ENCODE measurements at places on chromosomes 1 and 21.

GRCh38 chr1:54401799-54402198, 4.4 kb downstream of the SSBP3 start:
- DNase-seq, result no peak

GRCh38 chr1:156860113-156860627, 495 bp upstream of the NTRK1 start:
- DNase-seq, result peak; percentile 36

DNA sequence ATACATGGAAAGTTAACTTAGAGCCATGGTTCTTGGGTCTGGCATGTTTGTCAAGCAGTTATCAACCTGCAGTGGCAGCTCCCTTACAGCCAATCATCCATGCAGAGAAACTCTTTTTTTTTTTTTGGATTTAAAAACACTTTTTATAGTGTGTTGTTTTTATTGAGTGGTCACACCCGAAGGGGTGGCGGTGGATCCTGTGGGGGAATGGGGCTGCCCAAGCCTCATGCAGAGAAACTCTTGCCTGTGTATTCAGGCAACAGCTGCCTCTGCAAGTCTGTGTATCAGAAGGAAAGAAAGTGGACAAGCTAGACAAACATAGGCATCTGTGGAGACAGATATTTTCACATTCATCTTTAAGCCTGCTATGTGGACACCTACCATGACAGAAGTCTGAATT, 104.8 kb downstream of the GLUL start:
- DNase-seq, result no peak

DNA sequence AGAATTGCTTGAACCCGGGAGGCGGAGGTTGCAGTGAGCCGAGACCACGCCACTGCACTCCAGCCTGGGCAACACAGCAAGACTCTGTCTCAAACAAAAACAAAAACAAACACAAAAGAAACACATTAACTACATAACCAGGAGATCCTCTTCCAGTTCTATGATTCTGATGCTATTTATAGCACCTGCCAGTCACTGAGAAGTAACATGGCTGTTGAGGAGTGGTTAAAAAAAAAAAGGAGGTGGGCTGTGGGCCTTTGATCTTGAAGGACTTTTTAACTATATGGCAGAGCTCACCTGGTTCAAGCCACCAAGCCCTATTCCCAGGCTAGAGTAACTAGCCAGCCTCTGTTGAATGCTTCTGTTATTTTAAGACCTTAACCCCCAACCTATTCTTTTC, 148.8 kb downstream of the ZBTB18 start:
- no peak for DNase-seq

DNA sequence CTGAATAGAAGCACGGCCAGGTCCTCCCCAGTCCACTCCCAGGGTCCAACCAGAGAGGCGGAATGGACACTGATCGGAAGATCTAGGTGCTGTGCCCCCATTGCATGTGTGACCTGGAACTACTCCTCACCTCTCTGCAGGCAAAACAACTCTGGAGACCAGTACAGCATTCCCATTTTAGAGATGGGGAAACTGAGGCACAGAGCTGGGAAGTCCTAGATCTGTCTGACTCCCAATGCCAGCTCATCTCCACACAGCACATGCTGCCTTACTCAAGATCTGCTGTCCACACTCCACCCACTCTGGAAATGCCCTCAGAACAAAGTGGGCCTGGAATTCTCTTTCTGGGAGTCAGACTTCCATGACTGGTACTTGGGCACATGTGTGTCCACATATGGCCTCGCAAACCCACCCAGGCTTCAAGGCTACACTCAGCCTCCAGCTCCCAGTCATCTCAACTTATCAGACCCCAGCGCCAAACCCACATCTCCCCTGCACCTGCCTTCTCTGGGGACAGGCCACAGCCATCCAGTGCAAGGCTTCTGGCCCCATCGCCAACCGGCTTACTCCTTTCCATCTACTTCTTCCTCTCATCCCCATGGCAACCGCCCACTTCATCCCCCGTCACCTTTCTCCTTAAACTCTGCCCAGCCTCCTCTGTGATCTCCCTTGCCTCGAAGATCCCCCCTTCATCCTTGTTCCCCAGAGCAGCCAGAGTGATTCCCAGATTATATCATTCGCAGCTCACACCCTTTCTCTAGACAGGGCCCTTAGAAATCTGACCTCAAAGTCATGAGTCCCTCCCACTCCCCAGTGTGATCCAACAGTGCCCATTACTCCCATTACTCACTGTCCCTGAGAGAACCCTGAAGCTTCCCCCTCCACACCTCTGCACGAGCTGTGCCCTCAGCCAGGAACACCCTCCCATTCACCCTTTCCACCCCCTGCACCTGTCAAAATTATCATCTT, 2.7 kb downstream of the COL8A2 start:
- DNase-seq, result no peak

DNA sequence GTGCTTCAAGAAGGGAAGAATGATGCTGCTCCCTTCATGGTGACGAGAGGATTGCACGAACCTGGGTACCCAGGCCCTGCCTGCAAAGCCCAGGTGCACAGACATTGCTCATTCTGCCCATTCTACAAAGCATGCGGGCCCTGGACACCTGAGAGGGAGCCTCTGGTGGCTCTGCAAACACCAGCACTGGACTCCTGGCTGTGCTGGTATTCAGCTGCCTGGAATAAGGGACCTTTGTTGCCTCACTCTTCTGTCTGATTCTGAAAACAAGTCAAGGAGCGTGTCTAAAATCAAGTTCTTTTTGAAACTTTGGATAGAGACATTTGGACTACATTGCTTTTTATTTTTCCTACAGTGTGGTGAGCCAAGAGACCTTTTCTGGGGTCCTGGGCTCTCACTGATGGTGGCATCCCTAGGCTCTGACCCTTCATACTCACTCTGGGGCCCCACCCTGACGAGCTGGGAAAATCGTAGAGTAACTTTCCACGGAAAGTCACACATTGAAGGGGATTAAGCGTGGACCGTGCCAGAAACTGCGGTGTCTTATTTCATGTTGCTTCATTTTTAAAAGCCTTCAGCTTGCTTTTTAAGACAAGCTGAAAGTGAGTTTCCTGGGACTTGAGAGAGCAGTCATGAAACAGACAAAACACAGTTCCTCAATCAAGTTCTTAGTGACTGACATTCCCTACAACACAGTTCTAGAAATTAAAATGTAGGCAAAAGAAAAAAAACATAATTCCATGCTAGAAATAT, 24.0 kb downstream of the ABCA4 start:
- no peak for DNase-seq

- DNase-seq, result no peak
Observed at GRCh38 chr1:158046715-158047510, 53.5 kb downstream of the KIRREL1 start.

DNA sequence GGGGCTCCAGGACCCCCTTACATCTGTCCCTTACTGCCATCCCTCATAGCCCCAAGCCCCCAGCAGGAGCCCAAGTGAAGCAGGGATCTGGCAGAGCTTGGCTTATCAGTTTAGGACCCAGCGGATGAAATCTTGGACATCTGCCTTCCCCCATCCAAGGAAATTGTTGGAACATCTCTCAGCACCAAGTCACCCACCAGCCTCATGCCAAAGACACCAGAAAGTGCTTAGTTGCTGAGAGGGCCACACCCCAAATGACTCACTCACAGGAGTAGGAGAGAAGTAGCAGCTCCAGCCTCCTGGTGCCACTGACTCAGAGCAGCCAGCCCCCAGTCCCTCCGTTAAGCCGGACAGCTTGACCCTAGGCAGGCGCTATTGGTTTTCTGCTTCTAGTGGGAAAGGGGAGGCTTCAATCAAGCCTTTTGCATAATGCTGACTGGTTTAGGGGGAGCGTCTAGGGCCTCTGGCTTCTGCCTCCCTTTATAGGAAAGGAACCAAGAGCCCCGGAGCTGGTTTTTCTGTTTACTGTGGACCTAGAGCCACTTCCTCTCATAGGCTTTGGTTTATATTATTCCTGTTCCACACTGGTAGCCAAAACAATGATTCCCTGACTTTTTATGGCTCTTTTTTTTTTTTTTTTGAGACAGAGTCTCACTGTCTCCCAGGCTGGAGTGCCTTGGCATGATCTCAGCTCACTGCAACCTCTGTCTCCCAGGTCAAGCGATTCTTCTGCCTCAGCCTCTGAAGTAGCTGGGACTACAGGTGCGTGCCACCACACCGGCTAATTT, 114.2 kb upstream of the IPO9 start:
- DNase-seq, result no peak

DNA sequence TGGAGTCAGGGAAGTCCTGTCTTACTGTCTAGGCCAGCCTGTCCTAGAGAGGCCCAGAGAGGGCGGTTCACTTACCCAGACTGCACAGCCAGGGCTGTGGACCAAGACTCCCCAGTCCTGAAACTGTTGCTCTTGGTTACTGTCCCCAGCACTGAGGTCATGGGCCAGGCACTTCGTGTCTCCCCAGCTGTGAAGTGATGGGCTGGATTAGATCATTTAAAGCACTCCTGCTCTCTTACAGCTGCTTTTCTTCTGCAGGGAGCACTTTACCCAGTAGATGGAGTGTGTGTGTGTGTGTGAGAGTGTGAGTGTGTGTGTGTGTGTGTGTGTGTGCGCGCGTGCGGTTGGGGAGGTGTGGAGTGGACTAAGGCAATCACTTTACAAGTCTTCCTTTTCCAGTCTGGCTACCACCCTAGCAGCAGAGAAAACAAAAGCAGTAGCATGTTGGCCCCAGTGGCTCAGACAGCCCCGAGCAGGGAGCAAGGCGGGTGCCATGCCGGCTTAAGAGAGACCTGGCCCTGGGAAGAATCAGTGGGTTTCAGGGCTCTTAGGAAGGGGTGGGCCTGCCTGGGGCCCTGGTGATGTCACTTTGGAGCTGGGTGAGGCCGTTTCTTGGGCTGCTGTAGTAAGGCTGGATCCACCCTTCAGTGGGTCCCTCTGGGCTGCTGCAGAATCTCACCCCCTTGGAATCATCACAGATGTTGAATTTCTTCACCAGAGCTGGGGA, 2.4 kb downstream of the SPSB1 start:
- DNase-seq, result no peak

DNA sequence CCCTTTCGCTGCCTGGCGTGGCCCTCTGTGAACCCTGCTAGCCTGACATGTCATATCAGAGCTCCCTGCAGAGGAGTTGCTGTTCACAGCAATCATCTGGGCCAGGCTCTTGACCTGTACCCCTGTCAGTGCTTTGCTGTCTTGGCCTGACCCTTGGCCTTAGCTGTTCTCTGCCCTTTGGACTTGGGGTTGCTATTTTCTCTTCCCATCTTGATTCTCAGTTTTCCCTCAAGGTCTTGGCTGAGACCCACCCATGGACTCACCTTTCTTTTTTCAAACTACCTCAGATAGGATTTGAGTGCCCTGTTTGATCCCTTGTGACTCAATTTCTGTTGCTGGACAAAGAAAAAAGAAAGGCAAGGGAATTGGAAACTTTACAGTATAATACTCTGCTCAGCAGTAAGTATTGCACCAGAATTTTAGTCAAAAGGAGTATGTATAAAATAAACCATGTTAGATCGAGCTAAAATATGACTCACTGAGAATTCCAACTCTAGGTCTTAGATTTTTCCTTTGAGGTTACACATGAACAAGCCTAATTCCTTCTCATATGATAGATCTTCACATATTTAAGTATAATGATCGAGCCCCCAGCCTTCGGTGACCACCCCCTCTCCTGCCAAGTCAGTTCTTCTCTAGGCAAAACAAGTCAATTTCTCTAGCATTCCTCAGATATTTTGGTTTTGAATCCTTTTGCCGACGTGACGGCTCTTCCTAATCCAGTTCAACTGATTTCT, 110.5 kb downstream of the NGF start:
- DNase-seq, result no peak

DNA sequence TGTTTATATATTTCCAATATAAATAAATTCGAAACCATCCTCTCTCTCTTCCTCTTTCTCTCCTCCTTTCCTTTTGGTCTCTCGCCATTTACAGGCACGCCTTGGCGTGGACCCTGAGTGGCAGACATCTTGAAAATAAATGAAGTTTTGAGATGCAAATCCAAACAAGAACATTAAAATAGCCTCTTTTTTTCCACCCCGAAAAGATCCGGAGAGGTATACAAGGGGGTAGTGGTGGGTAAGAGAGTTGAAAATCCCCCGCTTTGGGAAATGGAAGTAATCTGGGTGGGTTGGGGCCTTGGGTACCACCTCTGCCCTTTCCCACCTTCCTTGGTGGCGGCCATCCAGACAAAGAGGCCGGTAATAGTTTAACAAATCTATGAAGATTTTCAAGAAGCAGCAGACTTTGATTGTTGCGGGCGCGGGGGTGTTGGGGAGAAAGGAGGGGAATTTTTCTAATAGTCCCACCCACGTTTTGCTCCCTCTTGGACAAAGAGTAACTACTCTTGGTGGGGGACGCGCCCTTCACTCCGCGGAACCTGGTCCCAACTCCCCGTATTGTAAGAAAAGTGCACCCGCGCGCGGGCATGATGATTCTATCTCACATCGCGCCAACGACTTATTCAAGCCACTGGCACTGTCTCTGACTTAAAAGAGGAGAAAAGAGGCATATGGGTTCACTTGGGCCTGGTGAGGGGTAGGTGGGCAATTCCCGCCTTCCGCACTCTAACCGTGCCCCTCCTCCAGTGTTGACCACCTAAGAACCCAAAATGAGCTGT, 4.0 kb upstream of the FOXD3 start:
- no peak for DNase-seq

DNA sequence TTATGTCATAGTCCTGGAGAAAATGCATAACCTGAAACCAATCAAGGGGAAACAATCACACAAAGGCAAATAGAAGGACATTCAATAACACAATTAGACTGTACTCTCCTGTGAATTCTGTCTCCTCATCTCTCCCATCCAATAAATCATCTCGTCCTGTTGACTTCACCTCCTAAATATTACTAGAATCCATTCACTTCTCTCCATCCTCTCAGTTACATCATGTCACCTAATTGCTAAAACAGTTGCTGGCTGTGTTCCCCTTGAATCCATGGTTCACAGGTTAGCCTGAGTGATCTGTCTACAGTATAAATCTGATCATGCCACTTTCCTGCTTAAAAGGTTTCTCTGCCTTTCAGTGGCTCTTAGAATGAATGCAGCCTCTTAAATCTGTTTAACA, 220.2 kb downstream of the TGFB2 start:
- DNase-seq, result no peak

GRCh38 chr1:5456090-5456811, 536.0 kb downstream of the NPHP4 start:
- no peak for DNase-seq

DNA sequence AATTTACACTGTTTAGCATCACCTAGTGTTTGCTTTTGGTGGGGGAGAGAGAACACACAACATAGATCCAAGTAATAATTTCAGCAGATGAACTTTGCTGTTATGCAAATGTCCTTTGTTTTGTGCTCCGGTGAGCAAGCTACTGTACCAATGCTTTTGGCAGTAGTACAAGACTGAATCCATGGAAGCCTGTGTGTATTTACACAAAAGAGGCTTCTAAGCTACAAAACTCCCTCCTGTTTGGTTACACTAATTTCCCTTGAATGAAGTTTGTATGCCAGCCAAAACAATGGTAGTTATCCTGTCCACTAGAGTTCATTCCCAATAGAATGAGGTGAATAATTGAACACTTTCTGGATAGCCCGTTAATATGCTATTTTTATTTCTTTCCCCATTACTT, 320.5 kb downstream of the KCTD3 start:
- DNase-seq, result no peak

DNA sequence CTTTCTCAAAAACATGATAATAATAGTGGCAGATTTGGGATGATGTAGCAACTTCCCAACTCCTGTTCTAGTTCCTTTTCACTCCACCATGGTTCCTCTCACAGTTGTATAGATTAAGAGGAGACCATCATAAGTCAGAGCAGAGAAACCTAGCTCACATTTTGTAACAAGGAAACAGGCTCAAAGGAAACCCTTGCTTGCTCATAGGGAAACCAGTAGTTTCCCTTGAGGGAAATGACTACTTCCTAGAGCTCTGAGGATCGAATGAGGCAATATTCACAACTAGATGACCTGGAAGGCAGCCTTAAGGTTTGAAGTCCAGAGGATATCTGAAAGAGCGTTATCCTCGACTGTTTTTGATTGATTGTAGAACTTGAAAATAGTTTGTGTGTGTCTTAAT, 76.1 kb upstream of the C8B start:
- DNase-seq, result no peak

Data from stimulated activated CD8-positive, alpha-beta memory T cell treated with anti-CD3 and anti-CD28 coated beads, Interleukin-2, amount 100 ng/mL, for 1 hour (primary cell).